ENCODE measurements at places on chromosomes 4 and X.

DNA sequence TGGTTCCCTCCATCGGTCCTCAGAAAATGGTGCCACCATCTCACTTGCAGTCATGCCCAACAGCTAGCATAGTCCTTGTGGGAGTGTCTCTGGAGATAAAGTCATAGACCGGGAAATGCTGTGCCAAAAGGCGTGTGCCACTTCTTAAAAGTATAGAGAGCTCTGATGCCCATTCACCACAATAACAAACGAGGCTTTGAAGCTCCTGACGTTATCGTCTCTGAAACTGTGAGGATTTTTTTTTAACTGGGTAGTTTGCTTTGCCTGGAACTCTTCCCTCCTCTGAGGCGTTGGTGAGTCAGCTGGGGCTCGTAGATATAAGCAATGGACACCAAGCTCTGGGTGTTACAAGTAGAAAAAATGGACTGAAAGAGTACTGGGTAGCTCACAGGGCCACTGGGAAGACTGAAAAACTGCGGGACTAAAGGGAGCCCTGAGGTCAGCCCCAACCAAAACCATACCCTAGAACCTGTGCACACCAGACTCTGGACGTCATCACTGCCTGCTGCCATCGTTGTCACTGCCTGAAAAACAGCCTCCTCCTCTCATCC, 89.4 kb upstream of the TRIM2 start:
- no peak for DNase-seq

GRCh38 chrX:9062641-9063040, 28.7 kb upstream of the FAM9B start:
- no peak for DNase-seq

DNA sequence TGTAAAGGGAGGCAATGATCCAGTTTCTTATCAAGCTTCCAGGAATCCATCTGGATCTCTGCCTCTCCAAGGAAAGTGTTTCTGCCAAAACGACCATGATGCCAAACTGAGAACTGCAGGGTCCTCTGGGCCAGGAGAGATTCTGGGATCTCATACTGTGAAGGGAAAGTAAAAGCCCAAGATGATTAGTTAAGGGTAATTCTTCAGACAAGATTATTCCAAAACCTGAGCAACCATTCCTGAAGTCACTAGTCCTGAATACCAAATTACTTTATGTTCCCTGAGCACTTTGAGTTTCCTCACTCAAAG, 42.0 kb downstream of the SRPX2 start:
- DNase-seq = no peak

- no peak for DNase-seq
Measured at GRCh38 chr4:140423106-140423505, 4.3 kb downstream of the CLGN start.

DNA sequence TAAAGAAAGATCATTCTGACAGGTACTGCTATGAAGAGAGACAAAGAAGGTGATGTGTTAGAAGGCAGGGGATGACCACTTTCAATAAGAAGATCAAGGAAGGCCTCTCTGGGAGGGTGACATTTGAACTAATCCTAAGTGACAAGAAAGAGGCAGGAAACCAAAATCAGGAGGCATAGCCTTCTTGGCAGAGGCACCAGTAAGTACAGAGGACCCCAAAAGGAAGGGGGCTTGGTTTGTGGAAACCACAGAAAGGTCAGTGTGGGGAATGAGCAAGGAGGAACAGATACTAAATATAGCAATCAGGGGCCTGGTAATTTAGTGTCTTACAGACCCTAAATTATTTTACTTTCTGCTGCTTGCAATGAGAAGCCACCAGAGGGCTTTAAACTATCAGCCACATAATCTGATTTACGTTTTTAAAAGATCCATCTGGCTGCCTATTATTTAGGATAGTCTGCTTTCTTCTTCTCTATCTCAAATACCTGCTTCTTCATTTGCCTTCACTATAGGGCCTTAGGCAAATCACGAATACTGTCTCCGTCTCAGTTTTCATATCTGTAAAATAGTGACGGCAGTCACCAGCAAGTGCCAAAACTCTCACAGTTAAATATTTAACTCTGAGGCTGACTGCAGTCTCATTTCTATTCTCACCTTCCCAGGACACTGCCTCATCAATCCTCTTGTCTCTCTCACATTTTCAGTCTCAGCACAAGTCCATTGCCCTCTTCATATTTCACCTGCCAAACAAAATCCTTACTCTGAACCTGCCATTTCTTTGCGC, 16.7 kb downstream of the NR3C2 start:
- no peak for DNase-seq

Data from stimulated activated CD8-positive, alpha-beta memory T cell treated with anti-CD3 and anti-CD28 coated beads, Interleukin-4, amount 100 ng/mL, for 1 hour (primary cell).